Activated T-cell treated with anti-CD3 and anti-CD28 coated beads for 48 hours (primary cell): ENCODE measurements at places on chromosomes 7 and 10.

DNA sequence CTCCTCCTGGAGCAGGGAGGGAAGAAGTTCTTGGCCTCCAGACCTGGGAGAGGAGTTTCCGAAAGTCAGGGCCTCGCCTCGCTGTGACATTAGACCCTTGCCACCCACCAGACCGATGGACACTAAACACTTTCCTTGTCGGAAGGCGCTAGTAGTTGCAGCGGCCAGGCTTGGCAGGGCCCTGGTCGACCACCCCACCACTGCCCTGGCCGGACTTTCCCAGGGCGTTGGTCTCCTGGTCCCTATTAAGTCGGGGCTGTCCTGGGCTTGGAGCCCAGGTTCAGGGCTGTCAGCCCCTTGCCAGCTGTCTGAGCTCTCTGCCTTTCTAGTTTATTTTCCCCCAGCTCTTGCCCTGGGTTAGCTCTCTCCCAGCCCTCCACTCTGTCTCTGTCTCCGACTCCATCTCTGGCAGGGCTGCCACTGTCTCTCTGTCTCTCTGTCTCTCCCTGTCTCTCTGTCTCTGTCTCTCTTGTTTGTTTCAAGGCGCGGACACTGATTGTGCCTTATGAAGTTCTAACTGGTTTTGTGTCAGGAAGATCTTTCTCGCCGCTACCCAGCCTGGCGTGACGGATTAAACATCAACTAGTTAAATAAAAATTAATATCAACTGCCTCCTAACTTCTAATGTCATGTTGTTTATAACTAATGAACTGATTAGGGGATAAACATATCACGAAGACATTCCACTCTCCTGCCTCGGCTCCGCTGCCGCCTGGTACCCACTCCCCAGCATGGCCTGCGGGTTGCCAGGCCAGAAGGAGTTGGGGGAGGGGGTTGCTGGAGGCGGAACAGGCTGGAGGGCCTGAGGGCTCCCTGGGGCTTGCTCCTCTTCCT is 13.8 kb upstream of the PAX2 start:
- DNase-seq = no peak

- DNase-seq = no peak
Observed at GRCh38 chr7:38186593-38187314, 8.7 kb downstream of the STARD3NL start.

GRCh38 chr10:119341459-119342301 is 134.3 kb downstream of the GRK5 start:
- DNase-seq = peak; percentile 39

DNA sequence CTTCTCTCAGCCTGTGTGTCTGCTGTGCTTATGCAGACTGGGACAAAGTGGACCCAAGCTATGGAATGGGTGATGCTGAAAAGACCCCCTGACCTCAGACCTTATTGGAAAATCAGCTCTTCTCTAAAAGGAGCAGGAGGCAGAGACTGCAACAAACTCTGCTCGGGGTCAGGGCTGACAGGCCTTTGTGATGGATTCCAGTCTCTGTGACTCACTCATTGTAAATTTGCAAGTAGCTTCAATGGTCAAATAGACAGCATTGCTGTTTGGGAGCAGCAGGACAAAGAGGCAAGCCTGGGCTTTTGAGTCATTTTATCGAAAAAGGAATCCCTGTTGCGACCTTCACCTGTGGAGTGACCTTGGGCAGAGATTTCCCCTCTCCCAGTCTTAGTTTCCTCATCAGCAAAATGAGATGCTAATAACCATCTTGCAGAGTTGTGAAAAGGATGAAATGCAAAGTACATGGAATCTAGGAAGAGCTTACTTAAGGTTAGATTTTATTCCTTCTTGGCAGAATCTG is 26.1 kb upstream of the GPR26 start:
- no peak for DNase-seq

GRCh38 chr7:158107806-158108205 is 479.8 kb downstream of the PTPRN2 start:
- DNase-seq = no peak

- DNase-seq = no peak
Observed at GRCh38 chr7:30771880-30772425, 736 bp downstream of the MINDY4 start.

DNA sequence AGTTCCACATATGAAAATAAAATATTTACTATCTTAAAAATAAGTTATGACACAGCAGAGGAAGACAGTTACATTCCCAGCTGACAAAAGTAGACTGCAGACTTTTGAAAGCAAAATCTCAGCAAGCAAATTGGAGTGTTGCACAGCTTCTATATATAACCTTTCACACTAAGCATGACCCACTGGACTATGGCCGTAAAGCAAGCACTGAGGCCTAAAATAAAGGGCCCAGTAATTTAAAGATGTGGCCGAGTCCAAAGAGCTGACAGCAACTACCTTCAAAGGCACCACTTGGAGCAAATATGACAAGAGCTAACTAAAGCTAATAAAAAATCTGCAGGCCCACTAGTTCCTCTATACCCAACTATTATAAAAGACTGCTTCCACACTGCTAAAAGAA is 6.5 kb downstream of the GDI2 start:
- no peak for DNase-seq

DNA sequence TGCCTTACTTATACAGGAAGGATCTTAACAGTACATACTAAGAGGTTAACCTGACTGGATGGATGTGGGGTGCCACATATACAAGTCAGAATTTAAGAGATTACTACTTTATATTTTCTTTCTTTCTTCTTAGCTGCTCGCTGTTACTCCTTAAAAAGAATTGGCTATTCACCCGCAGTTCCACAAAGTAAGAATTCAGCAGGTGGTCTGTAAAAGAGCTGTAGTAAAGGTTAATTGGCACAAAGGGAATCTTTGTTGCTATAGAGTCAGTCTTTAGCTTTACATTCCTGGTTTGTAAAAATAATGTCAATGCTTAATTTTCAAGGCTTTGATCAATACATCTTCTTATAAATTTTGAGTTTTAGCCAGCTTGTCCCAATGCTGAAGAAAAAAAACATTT is 43.2 kb downstream of the RALA start:
- no peak for DNase-seq

GRCh38 chr7:898855-899681 is 22.7 kb downstream of the GET4 start:
- no peak for DNase-seq

DNA sequence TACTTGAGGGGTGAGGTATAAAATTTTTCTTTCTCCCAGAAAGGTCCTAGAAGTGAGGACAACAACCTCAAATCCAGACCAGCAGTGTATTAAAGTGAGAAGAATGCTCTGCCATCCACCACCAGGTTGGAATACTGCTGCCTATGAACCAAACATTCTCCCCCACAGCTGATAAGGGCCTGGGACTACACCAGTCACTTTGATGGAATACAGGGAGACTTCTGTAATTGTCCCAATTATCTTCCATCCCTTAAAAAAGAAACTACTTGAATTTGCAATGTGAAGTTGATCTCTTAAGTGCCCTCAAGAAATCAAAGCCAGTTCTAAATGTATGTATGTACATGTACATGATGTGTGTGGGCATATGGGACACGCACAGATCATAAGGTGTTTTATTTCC is 3.0 kb downstream of the TBX20 start:
- DNase-seq = no peak

DNA sequence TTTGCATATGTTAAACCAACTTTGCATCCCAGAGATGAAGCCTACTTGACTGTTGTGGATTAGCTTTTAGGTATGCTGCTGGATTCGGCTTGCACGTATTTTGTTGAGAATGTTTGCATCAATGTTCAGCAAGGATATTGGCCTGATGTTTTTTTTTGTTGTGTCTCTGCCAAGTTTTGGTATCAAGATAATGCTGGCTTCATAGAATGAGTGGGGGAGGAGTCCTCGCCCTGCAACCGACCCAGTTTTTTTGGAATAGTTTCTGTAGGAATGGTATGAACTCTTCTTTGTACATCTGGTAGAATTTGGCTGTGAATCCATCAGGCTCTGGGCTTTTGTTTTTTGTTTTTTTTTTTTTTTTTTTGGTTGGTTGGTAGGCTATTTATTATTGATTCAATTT is 147.9 kb downstream of the AHR start:
- DNase-seq = no peak

GRCh38 chr7:93310346-93310745 is 78.2 kb downstream of the VPS50 start:
- DNase-seq = no peak

DNA sequence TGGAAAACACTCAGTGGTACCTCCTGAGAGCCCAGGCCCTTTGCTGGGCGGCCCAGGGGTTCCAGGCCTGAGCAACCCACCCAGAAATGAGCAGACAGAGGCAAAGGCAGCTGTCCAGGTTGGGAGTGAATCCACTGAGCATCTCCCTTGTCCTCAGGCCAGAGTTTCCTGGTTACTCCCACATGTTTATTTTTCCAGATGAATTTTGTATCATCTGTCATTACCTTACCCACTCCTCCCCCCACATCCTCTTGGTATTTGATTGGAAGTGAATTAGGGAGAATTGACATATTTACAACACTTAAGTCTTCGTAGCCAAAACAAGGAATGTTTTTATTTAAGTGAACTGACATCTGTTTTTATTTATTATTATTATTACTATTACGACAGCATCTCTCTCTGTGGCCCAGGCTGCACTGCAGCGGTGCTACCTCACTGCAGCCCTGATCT is 13.2 kb upstream of the LMBR1 start:
- DNase-seq = no peak

- no peak for DNase-seq
Observed at GRCh38 chr10:58887474-58887873, 289.0 kb upstream of the PHYHIPL start.

DNA sequence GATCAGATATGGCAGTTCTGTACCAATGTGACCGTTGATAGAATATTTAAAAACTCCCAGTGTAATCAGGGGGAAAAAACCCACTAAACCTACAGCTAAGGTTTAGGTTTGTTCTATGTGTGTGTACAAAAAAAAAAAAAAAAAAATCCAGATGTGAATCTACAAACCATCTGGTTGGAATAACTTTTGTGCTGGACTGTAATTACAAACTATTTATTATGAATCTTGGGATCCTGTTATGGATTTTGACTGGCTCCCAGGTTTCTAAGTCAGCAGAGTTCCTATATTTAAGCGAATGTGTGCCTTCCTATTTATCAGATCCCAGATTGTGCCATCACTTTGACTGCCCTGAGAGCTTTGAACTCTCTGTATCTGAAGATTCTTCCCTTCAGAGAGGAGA is 29.1 kb downstream of the BMPER start:
- DNase-seq = no peak

GRCh38 chr10:57964351-57964750 is 303.3 kb downstream of the IPMK start:
- DNase-seq = no peak

GRCh38 chr7:48365010-48365409 is 193.8 kb downstream of the ABCA13 start:
- DNase-seq = no peak

- no peak for DNase-seq
Observed at GRCh38 chr7:130493275-130493873, 1.5 kb downstream of the MEST start.

- no peak for DNase-seq
Observed at GRCh38 chr7:120180221-120180620, 92.8 kb upstream of the KCND2 start.

DNA sequence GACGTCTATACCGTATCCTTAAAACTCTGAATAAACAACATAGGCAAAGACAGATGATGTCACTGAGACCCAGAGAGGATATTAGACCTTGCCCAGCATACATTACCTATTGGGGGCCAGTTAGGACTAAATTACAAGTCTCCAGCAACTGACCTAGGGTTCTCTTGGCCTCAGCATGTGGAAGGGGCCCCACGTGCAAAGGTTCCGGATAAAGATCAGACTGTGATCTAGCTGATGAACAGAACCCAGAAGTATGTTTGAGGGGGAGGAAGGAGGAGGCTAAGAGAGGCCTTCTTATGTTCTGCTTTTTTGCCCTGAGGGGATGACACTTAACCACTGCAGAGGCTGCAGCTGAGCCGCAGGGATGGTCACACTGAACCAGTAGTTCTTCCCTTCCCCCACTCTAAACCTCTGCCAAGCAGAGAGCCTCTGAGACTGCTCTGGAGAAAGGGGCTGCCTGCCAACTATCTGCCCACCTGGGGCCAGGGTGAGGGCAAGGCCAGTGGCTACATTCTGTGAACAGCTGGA is 24.0 kb upstream of the KMT2C start:
- DNase-seq = no peak

GRCh38 chr7:154743206-154743605 is 259.7 kb downstream of the PAXIP1 start:
- no peak for DNase-seq

- DNase-seq = no peak
Observed at GRCh38 chr10:114523876-114524275, 119.6 kb upstream of the AFAP1L2 start.

- DNase-seq = no peak
Observed at GRCh38 chr10:89426230-89426868, 12.0 kb downstream of the IFIT5 start.

- no peak for DNase-seq
Observed at GRCh38 chr7:106515321-106515720, 145.6 kb downstream of the CCDC71L start.

DNA sequence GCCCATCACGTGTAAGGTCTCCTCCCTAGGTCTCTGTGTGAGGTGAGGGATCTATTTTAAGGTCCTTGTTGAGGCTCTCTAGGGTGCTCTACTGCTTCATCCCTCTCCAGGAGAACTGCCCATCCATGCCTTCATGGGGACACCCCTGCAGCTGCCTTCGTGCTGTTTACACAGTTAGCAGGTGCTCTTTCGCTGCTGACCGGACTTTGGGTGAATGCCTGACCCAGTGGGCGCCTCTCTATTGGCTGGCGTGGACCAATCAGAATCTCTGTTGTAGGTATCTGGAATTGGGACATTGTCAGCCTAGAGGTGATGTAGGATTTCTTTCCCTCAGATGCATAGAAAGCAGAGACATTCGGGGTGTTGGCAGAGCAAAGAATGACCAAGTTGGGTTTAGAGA is 38.7 kb upstream of the HMX3 start:
- DNase-seq = no peak

DNA sequence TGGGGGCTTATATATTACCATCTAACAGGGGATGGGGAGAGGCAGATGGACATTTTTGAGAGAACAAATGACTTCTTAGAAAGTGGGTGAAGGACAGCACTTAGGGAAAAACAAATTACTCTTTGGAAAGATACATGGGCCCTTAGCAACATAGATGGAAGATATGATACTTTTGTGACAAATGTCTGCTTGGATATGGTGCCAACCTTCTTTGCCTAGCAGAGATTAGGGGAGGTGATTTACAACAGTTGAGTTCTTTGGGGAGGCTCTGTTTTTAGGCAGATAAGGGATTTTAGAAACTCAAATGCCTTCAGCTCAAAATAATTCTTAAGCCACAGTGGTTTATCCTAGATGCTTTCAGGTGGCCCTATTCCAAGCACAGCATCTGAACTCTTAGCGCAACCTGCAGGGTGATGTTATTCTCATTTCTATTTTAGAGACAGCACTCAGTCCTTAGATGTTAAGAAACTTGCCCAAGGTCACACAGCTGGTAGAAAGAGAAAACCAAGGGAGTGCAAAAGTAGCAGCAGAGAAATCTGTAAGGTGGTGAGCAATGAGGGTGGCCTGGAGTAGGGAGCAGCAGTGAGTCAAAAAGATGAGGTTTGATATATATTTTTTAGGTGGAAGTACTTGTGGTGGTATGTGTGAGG is 75.1 kb upstream of the KMT2E start:
- DNase-seq = no peak
